Vein endothelial cell (primary cell): ENCODE measurements at places on chromosomes 16 and 17. TPM values are rescaled to one million over a fixed set of nuclear protein-coding genes. Genes with fewer than 3 reads are reported as not detected.

Gene KRT31
- not detected in 2 replicates for total RNA-seq

Gene HOXB1
- total RNA-seq, result not detected in 2 replicates

Gene MAPT
- under 0.01 TPM in 2 replicates for total RNA-seq

Gene DNAAF8
- total RNA-seq, result 0.48 and 1.3 TPM in 2 replicates

Gene COX4I1
- 350 and 372 TPM in 2 replicates for total RNA-seq

Gene PYY
- total RNA-seq, result 0.33 TPM in 1 of 2 replicates, not detected in the other

Gene SEPTIN12
- total RNA-seq, result not detected in 2 replicates

Gene PYDC1
- not detected in 2 replicates for total RNA-seq

Gene DRC7
- 0.48 TPM in 1 of 2 replicates, not detected in the other for total RNA-seq

Gene KCTD13
- total RNA-seq, result 14.7 and 17.0 TPM in 2 replicates

Gene KRTAP16-1
- not detected in 2 replicates for total RNA-seq

Gene NPIPA3
- 0.29 and 0.33 TPM in 2 replicates for total RNA-seq

Gene ICAM2
- total RNA-seq, result 806 and 851 TPM in 2 replicates

Gene ADCY9
- total RNA-seq, result 10.0 and 15.7 TPM in 2 replicates

Gene SLC9A5
- total RNA-seq, result 0.86 and 1.6 TPM in 2 replicates

Gene CLEC19A
- not detected in 2 replicates for total RNA-seq

Gene RNF222
- not detected in 2 replicates for total RNA-seq

Gene PMFBP1
- total RNA-seq, result not detected in 2 replicates

Gene HOXB8
- 1.4 and 4.2 TPM in 2 replicates for total RNA-seq

Gene MT1A
- 1.7 and 5.6 TPM in 2 replicates for total RNA-seq

Gene SLC16A11
- total RNA-seq, result 0.48 and 0.98 TPM in 2 replicates

Gene MSLN
- not detected in 2 replicates for total RNA-seq

Gene PIPOX
- total RNA-seq, result 2.8 and 3.3 TPM in 2 replicates

Gene RASL10B
- 0.19 and 0.33 TPM in 2 replicates for total RNA-seq

Gene NOG
- 2.8 and 3.9 TPM in 2 replicates for total RNA-seq

Gene KRTAP4-4
- not detected in 2 replicates for total RNA-seq

Gene P4HB
- total RNA-seq, result 991 and 1,042 TPM in 2 replicates

Gene LGALS9B
- total RNA-seq, result not detected in 2 replicates

Gene KRTAP4-1
- not detected in 2 replicates for total RNA-seq

Gene MYH8
- not detected in 2 replicates for total RNA-seq

Gene CIBAR2
- total RNA-seq, result 0.33 TPM in 1 of 2 replicates, not detected in the other

Gene UBE2I
- 69.9 and 73.2 TPM in 2 replicates for total RNA-seq

Gene HOXB3
- total RNA-seq, result 15.7 and 21.3 TPM in 2 replicates

Gene ZSCAN10
- not detected in 2 replicates for total RNA-seq

Gene PRDM7
- total RNA-seq, result not detected in 2 replicates

Gene RAMP2
- total RNA-seq, result 7.6 and 19.6 TPM in 2 replicates

Gene SLC38A8
- not detected in 2 replicates for total RNA-seq

Gene ALOX15
- not detected in 2 replicates for total RNA-seq

Gene CHST4
- total RNA-seq, result not detected in 2 replicates

Gene CHRNE
- total RNA-seq, result 0.65 and 3.0 TPM in 2 replicates

Gene NOS2
- 0.10 TPM in 1 of 2 replicates, not detected in the other for total RNA-seq

Gene UTS2R
- not detected in 2 replicates for total RNA-seq

Gene TMEM220
- total RNA-seq, result 1.2 and 4.2 TPM in 2 replicates

Gene TBC1D3C
- total RNA-seq, result not detected in 2 replicates

Gene LITAFD
- not detected in 2 replicates for total RNA-seq
